ENCODE measurements at places on chromosomes 3 and 15.

DNA sequence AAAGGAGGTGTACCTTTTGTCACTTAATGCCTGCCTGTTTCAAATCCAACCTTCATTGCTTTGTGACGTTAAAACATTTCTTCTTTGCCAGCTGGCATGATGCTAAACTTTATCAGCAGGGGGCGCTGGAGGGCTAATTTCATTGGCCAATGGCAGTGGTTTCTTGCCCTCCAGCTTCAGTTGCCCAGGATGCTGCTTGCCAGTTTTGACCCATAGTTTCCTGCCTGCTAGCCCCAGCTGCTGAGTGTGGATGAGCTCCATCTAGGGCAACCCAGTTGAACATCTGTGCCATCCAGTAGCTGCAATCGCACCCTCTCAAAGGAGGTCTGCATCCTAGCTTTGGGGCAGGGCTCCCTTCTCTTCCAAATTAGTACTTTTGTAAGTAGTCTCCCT lies 22.1 kb downstream of the ACKR2 start:
- DNase-seq = peak; percentile 41

- DNase-seq = no peak
These were observed 158.0 kb upstream of the UBE2E1 start for GRCh38 chr3:23647706-23648258.

DNA sequence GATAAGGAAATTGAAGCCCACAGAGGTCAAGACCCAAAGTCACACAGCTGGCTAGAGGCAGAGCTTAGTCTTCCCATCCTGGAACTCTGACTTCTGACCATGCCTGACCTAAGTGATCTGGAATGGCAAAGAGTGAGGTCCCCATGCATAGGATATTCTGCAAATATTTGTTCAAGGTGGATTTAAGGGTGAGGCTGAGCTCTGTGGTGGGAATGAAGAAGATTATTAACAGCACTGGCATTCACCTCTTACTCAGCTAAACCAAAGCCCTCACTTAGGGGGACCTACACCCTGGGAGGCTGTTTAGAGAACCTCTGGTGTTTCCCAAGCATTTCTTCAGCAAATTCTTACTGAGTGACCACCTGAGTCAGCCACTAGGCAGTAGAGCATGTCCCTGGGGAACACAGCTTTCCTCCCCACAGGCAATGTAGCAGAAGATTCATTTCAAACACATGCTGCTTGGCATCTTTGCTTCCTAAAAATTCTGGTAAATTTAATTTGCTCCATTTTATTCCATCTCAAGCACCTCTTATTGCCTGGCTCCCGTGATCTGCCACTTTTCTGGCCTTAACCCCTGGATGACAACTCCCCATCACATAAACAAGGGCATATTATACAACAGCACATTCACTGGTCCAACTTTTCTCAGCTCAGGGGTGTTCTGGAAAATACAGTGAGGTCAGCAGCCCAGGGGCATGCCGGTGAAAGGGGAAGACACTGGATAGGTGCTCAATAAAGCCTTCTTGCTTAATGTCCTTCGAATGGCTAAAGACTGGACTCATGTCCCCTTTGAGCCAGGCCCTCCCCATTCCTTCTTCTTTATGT lies 176.0 kb downstream of the ABHD5 start:
- DNase-seq = no peak

DNA sequence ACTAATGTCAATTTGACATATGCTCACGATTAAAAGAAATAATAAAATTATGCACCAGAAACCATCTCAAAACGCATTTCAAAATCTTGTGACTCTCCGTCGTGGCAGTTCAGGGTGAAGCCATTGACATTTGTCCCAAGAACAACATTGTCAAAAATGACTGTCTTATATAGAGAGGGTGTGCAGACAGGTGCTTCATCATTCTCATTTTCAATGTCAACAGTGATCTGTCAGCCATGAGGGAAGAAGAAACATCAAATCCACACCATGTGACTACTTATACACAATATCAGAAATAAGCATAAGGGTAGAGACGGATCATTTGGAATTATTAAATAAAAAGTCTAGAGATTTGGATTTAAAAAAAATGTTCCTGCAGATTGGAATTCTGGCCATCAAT lies 65.1 kb upstream of the C3orf49 start:
- no peak for DNase-seq

DNA sequence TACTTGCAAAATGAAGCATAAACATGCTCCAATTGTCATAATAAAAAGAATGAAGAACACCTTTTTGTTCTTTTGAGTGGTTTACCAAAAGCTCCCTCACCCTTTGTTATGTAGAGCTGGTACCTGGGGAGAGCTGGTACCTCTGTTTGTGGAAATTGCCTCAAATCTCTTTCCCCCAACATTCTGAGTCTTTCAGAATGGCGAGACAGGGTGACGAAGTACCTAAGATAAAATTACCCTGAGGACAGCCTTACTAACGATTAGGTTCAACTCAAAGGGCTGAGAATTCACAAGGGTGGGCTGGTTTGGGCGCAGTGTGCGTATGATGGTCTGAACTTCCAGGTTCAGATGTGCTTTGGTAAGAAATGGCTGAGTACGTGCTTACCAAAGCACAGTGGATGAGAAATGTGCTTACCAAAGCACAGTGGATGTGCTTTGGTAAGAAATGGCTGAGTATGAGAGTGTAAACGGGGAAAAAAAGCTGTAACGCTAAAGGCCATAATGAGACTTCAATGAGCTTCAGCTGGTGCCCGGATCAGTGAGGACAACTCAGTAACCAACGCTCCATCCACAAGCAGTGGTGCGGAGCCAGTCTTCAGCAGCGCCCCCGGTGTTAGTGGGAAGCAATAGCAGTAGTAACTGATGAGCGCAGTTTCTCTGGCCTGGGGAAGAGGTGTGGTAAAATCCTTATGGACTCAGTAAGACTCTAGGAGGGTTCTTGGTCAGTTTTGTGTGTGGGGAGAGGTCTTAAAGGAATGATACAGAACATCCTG lies 72.3 kb upstream of the LRIG1 start:
- no peak for DNase-seq

DNA sequence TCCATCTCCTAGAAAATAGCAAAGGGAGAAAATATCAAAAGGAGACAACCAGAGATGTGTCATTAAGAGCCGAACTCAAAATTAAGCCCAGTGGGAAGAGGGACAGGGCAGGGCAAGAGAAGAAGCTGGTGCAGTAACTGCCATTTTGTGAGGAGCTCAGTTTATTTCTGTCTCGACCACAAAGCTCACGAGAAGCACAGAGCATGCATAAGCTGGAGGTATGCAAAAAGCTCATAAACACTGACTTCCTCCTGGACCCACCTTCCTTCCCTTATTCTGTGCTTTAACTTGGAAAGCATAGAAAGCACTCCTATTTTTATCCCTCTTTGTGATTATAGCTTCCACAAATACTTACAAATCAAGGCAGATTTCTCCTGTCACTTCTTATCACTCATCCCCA lies 81.3 kb downstream of the DGKG start:
- no peak for DNase-seq

GRCh38 chr3:127486321-127486944 lies 104.1 kb downstream of the TPRA1 start:
- DNase-seq = no peak

DNA sequence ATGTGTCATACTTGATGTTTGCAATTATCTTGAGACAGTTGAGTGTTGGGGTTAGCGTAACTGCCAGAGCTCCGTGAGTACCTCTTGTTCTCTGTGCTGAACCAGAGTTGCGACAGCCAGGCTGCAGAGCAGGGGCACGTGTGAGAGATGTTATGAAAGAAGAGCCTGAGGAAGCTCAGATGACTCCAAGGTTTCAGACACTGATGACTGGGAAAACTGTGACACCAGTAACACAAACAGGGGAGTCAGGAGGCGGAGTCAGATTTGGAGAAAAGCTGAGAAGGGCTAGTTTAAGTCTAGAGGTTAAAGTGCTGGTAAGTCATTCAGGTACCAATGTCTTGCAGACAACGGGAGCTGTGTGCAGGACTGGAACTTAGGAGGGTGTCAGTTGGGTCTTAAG lies 45.0 kb downstream of the BLM start:
- no peak for DNase-seq

- no peak for DNase-seq
These were observed 508.5 kb upstream of the ZNF717 start for GRCh38 chr3:76293856-76294255.

GRCh38 chr3:160851629-160852210 lies 95.7 kb downstream of the PPM1L start:
- DNase-seq = no peak

- no peak for DNase-seq
These were observed 95.6 kb upstream of the BCL6 start for GRCh38 chr3:187840856-187841255.

- DNase-seq = no peak
These were observed 457.1 kb downstream of the SQOR start for GRCh38 chr15:46091860-46092450.

DNA sequence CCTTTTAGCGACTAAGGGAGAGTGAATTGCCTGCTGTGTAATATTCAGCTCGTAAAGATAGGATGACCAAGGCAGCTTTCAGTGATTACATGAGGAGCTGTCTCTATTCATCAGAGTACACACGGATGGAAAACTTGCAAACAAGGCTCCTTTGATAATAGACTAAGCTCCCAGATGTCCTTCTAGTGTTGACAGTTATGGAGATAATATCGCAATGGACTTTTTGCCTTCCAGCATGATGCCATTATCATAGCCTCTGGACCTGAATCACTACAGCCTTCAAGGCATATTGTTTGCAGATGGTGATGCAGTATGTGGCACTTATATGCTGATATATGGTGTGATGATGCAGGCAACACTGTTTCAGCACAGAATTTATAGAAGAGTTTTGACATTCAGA lies 93.9 kb downstream of the ECT2 start:
- no peak for DNase-seq

GRCh38 chr3:51353691-51354090 lies 31.4 kb upstream of the MANF start:
- DNase-seq = no peak

DNA sequence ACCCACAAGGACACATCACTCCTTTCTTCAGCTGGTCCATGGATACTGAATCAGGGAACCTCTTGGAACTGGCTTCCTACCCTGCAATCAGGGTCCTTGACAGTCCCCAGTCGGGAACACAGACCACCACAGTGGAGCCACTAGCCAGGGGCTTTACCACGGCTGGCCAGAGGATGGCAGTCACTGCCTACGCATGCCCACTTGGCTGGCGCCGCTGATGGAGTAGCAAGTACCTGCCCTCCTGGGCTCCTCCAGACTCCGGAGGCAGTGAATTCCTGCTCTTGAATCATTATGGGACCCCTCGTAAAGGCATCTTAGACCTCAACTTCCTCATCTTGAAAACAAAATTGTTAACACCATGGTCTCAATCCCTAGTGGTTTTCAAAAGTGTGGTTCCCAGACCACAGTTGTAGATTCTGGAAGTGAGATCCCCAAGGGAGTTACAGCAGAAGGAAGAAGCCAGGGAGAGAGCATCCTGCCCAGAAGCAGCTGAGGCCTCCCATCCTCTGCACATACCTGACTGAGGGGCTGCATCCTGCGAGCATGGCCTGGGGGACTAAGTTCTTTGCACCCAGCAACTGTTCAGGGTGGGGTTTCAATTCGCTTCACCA lies 9.1 kb upstream of the SKIC8 start:
- peak; percentile 8 for DNase-seq

DNA sequence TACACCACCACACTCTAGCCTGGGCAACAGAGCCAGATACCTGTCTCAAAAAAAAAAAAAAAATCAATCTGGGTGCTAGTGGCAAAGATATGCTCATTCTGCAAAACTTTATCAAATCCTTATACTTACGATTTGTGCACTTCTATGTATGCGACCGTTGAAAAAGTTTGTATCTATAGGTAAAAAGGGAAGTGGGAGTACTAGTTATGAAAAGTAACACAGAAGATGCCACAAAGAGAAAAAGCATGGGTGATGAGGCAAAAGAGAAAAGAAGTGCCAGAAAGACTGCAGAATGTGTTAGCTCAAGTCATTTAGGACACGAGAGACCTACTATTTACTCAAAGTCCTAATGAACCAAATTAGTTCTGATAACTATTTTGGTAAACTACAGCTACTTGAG lies 407.8 kb downstream of the SHQ1 start:
- no peak for DNase-seq

- no peak for DNase-seq
These were observed 187.3 kb downstream of the SUCNR1 start for GRCh38 chr3:152060701-152061100.

- no peak for DNase-seq
These were observed 147.4 kb downstream of the TJP1 start for GRCh38 chr15:29674661-29675533.

GRCh38 chr3:192467230-192468140 lies 259.9 kb downstream of the FGF12 start:
- peak; percentile 23 for DNase-seq

DNA sequence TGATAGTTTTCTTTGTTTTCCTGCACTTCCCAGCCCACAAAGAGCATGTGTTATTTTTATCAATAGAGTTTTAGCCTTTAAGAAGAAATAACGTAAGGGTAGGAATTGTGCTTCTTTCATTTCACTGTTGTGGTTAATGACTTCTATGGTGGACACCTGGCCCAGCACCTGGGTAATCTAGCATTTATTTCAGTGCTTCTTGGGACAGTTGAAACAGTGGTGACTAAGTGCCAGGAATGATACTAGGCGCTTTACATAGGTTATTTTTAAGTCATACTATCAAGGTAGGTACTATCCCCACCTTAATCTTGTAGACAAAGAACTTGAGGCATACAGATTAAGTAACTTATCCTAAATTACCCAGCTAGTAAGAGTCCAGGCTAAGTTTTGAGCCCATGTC lies 243.8 kb downstream of the SOX2 start:
- no peak for DNase-seq

- no peak for DNase-seq
These were observed 2.8 kb downstream of the DNASE1L3 start for GRCh38 chr3:58207954-58208353.

GRCh38 chr3:78791753-78792152 lies 976.0 kb downstream of the ROBO1 start:
- no peak for DNase-seq

GRCh38 chr3:43074482-43074881 lies 31.4 kb downstream of the POMGNT2 start:
- DNase-seq = no peak

DNA sequence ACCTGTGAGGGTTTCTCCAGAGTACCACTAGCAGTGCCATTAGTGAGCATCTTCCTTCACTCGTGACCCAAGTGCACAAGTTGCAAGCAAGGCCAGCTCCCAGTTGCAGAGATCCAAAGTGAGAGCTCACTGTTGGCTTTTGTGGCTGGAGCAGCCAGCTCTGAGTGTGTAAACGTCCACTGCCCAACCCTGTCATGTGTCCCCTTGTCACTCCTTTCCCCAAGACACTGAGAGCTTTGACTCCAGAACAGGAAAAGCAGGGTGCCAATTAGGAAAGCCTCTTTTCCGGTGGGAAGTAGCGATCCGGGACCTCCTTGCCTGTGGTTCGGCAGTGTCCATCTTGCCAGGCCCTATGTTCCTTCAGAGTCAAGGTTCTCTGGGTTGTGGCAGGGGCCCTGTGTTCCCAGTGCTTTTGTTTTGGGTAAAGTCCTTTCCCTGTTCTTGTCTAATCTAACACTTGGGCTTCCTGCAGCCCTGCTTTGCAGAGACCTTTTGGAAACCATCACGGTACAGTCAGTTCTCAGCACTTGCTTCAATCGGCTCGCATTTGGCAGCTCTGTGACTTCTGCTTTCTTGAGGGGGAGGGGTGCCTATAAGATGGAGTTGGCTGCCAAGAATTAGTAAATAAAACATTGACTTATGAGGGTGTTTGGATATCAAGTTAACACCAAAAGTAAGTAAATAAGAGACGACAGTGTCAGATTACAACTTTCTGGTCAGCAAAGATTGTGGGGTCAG lies 90.5 kb downstream of the DNASE1L3 start:
- no peak for DNase-seq

- DNase-seq = no peak
These were observed 93.7 kb downstream of the CACNA1D start for GRCh38 chr3:53588122-53588521.

Data from T follicular helper cell (primary cell).